Right forelimb (tissue), 1 donor: ENCODE measurements at places on chromosomes 1 and 21.

- no peak for DNase-seq
Measured at GRCh38 chr1:161834967-161835550, 68.9 kb downstream of the ATF6 start.

DNA sequence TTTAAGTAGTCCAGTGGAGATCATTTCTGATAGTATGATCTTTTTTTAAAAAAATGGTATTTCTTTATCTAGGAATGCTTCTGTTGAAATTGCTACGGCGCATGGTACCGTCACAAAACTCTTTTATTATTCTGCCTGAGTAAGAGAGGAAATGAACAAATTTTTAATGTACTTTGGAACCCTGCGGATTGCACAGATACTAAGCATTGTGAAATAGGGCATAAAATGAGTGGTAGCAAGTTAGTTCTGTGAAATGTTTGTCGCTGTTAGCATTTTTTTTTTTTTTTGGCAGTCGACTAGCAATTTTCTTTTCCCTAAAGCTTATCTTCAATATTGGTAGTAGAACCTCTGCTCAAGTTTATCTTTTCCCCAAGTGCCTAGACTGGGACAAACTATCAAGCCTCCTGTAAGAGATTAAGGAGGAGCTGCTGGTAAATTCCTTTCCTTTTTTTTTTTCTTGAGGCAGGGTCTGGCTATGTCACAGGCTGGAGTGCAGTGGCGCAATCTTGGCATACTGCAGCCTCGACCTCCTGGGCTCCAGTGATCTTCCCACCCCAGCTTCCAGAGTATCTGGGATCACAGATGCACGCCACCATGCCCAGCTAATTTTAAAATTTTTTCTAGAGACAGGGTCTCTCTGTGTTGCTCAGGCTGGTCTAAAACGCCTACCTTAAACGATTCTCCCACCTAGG is 2.2 kb downstream of the ITSN1 start:
- no peak for DNase-seq

DNA sequence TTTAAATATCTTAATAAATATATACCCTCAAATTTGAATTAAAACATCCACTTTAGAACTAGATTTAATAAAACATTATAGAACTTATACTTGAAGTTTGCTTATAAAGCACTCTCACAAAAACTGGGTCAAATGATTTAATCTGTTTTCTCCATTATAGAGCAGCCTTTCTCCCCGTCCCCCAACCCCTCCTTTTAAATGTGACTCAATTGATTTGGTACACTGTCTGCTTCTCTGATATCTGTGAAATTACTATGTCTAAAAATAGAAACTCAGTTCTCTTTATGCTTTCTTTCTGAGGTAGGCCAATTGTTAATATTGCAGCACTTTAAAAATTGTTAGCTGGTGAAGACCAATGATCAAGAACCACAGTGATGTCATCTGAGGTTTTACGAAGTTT is 6.9 kb upstream of the ZBTB21 start:
- DNase-seq = no peak

DNA sequence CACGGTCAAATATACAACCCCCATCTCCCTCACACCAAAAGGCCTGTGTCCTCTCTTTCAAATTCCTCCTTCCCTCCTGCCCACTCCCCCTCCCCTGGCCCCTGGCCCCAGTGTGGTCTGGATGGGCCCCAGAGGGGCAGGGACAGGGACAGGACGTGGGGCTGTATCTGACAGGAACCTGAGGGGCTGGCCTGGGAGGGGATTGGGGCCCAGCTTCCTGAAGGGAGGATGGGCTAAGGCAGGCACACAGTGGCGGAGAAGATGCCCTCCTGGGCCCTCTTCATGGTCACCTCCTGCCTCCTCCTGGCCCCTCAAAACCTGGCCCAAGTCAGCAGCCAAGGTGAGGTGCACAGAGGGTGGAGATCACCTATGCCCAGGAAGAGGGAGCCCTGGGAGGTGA is at the start of gene MPL:
Gene MPL, plus strand, starts transcription at position 231 of the 400 bp plus-strand sequence. Its CDS starts 31 bp downstream, at position 262.
- DNase-seq = no peak

DNA sequence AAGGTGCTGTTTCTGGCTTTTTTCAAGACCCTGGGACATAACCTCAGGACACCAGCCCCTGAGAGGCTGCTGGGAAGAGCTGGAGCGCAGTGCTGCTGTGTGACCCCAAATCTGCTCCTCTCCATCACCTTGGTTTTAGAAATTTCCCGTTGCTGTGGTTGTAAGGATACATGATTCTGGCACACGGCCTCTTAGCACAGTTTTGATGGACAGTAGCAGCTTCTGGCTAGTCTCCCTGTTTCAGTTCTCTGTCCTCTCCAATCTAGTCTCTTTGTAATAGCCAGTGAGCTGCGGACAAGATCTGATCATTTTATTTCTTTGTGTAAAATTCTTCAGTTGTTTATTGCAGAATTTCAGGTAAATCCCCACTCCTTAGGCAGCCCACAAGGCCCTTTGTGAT is 3.1 kb downstream of the CLIC6 start:
- no peak for DNase-seq

DNA sequence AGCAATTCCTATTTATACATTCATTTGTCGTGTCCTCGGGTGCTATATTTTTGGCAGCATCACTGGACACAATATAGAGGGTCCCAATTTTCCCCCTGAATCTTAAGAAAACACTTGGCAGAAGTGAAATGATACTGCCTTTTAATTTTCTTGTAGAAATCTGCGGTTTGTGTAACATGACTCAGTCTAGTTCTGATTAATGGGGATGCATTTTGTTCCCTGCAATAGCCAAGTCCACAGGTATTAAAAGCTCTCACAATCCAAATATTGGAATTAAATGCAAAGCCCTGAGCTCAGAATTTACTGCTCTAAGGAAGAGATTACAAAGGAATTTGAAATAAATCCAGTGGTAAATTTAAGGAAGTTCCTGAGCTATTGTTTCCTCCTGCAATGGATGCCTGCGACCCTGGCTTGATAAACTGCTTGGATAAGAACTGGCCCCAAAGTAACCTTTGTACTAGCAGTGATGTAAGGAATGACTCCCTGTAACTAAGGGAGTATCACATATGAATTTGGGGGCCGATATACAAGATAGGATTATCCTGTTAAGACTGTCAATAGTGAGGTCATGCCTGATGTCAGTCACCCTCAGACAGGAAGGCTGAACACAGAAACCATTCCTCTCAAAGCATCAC is 349.7 kb upstream of the C1orf87 start:
- no peak for DNase-seq
